ENCODE measurements at places on chromosomes 6 and 20.

GRCh38 chr20:25526446-25526845 lies 58.9 kb downstream of the NINL start:
- no peak for DNase-seq

GRCh38 chr20:62917720-62918119 lies 8.6 kb downstream of the DIDO1 start:
- no peak for DNase-seq

DNA sequence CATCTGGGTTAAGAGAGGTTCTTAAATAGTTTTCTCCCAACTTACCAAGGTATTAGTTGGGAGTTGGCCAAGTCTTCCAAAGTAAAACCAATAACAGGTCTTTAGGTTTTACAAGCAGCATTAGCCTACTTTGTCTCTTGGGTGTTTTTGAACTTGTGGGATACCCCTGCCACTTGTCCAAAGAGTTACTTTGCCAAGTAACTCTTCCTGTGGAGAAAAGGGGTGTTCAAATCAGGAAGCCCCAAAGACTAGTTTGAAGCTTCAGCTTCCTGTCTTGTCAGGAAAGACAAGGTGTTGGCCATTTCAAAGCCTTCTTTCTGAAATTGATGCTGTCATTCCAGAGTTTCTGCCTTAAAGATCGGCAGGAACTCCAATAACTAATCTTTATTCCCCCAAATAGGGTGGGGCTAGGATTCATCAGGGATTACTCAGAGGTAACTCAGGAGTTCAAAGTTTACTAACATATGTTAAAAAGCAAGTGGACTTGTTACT lies 822 bp downstream of the RAB22A start:
- no peak for DNase-seq

DNA sequence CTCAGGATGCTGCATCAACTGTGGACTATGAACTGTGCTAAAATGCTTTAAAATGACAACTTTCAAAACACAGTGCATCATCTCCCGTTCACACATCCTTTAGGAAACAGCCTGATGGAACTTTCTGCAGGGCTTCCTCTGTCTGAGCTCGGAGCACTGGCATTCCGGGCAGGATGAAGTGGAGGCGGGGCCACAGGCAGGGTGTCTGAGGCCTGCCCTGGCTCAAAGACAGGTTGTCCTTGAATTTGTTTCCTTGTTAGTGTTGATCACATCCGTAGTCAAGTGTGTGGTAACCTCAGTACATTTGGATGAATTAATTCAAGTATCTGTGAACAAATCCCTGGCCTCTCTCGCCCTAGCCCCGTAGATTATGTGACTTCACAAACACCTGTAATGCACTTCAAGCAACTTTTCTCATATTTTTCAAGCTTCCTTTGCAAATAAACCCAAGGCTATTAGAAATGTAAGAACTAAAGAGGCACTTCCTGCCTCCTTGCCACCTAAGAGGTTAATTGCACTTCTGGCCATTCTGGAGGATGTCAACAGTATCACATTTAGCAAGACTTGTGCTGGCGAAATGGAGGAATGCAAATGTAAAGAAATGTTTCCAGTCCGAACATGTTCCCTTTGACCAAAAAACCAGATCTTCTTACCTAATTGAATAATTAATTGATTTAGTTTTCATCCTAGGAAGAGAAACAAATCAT lies 3.1 kb downstream of the CD93 start:
- no peak for DNase-seq

DNA sequence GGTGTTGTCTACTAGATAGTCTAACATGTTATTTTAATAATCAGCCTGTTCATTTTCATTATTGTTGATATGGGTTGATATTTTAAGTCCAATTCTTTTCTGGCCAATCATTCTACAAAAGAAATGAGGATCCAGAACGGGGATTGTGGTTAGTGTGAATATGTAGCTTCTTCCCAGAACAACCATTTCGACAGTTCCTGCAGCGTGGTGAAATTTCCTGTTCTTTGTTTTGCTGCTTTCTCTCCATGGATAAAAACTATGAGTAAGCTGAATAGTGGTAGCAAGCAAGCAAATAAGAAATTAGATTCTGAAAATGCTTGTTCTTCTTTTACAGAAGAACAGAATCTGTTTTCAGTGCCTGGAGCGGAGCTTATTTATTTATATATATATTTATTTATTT lies 65.5 kb upstream of the F13A1 start:
- DNase-seq = no peak

- no peak for DNase-seq
These were observed 3.3 kb downstream of the MAPRE1 start for GRCh38 chr20:32823078-32823477.

DNA sequence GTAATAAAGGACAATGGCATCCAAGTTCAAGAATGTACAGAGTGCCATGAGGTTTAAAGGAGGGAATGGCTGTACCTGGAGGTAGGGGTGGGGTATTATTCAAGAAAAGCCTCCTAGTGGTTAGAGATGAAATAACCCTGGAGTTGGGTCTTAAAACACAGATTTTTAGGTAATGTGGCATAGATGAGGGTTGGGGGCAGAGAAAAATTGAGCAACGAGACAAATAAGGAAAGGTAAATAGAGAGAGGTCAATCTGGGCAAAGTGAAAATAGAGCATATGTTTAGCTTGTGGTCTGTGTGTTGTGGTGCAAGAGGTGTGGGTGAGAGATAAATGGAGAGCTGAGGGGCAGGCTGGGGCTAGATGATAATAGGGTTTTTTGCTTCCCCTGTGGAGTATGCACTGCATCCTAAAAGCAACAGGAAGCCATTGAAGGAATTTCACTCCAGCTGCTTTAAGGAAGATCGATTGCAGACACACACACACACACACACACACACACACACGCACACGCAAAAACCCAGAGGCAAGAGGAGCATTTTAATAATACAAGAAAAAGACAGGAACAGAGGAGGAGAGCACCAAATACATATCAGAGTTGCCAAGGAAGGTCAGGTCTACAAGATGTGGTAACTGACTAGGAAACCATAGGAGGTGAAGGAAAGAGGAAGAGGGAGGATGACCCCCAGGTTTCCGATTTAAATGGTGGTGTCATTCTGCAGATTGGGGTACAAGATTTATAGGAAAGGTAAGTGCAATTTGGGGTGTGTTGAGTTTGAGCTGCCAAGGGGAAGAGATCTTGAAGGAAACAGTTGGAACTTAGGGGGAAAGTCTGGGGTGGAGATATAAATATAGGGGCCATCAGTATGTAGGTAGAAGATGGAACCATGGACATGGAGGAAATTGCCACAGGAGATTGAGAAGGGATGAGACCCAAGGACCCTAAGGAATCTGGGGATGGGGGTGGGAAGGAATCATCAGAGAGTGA lies 31.3 kb upstream of the ADGRF1 start:
- DNase-seq = no peak

- DNase-seq = no peak
These were observed 60.6 kb downstream of the GPX5 start for GRCh38 chr6:28586324-28586723.

DNA sequence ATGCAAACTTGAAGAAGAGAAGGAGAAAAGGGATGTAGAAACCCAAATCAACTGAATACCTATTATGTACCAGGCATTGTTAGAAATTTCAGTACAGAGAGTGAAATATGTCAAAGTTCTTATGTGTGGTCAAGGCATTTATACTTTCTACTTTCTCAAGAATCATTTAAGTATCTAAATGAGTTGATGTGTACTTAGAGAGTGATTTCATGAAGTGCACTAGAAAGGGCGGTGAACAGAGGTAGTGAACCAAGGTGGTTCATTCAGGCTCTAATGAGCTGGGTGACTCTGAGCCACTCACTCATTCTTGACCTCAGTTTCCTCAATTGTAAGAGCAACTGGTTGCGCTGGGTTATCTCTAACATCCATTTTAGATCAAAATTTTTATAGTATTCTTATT lies 3.3 kb downstream of the PDE7B start:
- DNase-seq = no peak

- DNase-seq = peak; percentile 22
These were observed 30.6 kb upstream of the ZNF184 start for GRCh38 chr6:27503436-27504030.

GRCh38 chr20:57888591-57888990 lies 178.8 kb upstream of the PMEPA1 start:
- DNase-seq = no peak

DNA sequence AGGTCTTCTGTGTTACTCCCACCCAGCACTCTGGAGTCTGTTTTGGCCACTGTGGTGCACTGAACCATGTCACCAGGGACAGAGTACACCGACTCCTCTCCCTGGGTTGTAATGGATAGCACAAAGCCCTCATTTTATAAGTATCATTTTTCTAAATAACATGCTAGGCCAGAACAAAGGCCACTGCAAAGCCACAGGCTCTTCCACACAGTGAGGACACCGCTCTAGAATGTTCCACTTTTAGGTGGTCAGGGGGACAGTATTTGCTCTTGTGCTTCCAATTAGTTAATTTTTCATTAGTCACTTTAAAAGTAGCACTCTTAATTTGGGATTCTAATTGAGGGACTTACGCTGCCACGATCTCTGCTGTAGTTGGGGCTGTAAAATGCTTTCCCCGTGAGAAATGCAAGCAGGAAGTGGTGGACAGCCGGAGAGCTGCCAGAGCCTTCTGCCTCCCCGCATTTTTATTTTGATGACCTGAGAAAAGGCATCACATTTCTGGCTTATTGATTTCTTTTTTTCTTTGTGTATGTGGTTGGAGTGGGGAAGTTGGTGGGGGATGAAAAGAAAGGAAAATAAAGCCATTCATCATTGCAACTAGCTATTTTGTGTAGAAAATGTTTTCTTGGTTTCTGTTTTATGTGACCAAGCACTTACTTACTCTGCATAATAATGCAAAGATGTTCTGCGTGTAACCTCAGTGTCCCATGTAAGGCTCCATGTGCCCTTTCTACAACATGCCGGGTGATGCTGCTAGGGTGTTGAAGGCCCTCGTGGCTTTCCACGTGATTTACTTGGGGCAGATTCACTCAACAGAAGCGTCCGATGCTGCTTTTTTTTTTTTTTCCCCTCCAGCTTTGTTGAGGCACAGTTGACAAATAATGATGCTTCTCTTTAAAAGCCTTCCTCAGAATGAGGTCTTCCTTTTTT lies 195.9 kb downstream of the SASH1 start:
- DNase-seq = no peak

DNA sequence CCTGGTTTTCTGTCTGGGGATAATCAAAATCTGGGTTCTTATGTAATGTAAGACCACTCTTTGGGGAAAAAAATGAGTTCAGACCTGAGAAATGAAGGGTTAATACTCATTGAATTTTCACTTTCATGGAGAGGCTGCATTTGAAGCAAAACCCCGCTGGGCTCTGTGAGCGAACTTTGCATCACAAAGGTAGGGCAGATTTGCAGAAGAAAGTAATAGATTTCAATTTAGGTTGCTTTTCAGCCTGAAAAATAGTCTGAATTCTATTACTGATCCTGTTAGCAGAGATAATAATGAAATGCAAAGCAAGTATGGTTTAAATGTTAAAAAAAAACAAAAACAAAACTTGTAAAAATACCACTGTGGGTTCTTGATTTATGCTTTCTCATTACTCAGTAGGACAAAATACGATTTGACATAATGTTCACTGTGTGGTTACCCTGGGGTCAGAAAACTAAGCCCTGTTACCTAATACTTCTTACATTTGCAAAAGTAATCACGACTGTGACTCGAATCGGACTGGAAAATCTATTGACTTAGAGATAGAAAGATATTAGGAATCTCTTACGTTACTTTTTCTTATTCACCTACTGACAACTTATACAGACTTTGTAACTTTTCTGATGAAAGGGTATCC lies 72.2 kb downstream of the UST start:
- no peak for DNase-seq

DNA sequence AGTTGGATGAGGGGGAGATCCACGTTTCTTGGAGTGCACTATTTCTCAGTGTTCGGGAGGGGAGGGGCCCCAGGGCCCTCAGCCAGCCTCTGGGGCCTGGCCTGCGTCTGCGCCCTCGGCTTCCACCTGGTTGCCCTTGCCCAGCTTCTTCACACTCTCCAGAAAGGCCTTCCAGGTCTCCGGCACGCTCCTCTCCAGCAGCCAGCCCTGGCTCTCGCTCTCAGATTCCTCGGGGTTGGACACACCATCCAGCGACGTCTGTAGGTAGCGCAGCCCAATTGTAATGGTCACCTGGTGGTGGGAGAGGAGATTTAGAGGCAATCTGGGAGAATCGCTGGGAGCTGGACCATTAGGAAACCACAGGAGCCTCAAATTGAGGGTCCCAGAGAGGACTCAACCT lies 24.2 kb downstream of the PRPH2 start:
- DNase-seq = no peak

- DNase-seq = no peak
These were observed 127.5 kb downstream of the ISM1 start for GRCh38 chr20:13348311-13349234.

- DNase-seq = no peak
These were observed 52.5 kb upstream of the SPTLC3 start for GRCh38 chr20:12956303-12956702.
